ENCODE measurements at places on chromosomes 1 and 21. TPM values are rescaled to one million over a fixed set of nuclear protein-coding genes. Genes with fewer than 3 reads are reported as not detected.

The PTPN7 gene
- 9.3 TPM for total RNA-seq

The OR2L8 gene
- total RNA-seq, result not detected

The PADI2 gene
- total RNA-seq, result 8.6 TPM

The KMO gene
- total RNA-seq, result 0.83 TPM

Measured in mucosa of gallbladder (tissue), 1 donor.